ENCODE measurements at places on chromosomes 1 and 21.
A peak's percentile ranks its signal among the peaks of the same experiment; 100 is the strongest.

GRCh38 chr1:92599184-92599583 is 112.5 kb upstream of the GFI1 start:
- DNase-seq: no peak

DNA sequence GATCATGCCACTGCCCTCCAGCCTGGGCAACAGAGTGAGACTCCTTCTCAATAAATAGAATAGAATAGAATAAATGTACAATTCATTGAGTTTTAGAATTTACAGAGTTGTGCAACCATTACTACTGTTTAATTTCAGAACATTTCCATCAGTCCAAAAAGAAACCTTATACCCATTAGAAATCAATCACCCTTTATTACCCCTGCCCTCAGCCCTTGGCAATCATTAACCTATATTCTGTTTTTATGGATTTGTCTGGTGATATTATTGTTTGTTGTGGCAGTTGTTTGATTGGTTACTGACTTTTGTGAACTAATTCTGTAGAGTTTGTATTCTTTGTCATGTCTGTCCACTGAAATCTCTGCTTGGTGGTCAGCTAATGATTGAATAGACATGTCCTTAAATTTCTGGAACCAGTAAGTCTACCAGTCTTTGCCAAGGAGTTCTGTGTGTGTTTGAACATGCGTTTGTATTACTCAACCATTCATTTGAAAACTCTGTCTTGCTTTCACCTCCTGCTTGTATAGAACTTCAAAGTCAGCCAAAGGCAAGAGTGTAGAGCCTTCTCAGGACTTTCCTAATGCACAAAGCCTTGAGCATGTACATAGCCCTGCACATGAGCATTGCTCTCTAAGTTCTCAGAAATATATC is 208.8 kb downstream of the GPR52 start:
- peak; percentile 50 for DNase-seq

GRCh38 chr1:68293122-68293521 is 60.8 kb upstream of the WLS start:
- no peak for DNase-seq

DNA sequence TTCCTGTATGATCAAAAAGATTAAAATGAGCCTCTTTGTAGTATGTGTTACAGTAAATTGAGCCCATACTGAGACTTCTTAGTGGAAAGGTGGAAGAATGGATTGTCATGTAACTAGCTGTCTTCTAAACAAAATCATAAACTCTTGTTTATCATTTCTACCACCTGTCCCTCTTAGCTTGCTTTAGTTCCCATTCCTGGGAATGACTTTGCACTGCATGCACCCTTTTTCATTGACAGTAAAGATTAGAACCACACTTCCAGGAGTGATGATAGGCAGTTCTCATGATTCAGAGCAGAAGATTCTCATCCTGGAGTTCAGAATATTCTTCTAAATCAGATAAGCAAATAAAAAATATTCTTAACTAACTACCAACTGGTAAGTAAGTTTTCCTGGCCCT is 28.0 kb downstream of the DENND2D start:
- no peak for DNase-seq
